ENCODE measurements at places on chromosomes 3 and 15.

DNA sequence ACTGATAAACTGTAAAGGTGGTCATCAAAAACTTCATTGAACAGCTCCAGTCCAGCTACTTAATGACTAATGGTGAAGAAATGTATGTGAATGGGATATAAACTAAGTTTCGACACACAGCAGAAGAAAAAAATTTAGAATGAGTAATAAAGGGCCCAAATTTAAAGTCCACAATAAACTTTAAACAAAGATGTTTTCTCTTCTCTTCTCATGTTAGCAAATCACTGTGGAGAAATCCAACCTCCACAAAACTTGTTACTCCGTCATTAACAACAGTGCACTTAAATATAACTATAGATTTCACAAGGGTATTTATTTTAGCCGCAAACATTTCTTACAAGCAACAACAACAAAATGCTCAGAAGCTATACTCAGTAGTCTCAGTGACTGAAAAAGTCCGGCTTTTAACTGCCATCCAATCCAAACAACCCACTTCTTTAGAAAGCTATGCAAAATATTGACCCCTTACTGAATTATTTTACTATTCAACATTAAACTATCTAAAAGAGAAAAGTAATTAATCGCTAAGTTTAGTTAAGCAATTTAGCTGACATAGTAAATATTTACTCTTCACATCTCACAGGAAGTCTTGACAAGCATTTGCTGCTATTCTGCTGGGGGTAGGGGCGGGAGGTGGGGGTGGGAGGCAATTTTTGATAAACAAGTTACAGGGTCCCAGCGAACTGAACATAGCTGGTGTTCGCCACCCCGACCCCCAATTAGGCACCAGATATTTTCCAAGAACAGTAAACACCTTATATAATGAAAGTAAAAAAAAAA lies 2.4 kb downstream of the IGF2BP2 start:
- no peak for DNase-seq

DNA sequence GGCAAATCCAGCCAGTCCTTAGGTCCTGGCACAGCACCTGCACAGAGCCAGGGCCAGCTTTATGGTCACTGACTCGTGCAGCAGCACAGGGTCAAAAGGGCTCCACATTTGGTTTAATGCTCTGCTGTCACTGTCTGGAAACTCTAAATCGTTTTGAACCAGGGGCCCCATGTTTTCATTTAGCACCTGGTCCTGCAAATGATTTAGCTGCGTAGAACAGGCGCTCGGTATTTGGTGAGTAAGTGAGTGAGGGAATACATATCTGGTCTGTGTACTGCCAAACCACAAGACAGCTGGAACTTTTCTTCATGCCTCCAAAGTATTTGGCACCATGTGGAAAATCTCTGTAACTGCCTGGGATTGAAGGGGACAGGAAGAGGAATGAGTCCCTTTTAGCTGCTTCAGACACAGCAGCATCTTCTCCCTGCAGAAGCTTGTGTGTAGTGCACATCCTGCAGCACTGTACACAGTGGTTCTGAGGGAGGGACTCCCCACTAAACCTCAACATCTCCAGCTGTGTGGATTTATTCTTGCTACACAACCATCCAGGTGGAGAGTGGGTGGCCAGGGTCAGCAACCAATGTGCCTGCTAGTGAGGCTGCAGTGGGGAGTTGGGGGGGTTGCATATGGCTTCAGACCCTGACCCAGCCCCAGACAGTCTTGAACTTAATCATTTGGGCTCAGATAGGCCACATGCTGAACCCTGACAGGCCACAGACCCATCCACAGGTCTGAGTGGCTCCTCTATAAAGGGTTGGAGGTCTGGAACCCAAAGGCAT lies 1.1 kb downstream of the SH2D7 start:
- DNase-seq: no peak

DNA sequence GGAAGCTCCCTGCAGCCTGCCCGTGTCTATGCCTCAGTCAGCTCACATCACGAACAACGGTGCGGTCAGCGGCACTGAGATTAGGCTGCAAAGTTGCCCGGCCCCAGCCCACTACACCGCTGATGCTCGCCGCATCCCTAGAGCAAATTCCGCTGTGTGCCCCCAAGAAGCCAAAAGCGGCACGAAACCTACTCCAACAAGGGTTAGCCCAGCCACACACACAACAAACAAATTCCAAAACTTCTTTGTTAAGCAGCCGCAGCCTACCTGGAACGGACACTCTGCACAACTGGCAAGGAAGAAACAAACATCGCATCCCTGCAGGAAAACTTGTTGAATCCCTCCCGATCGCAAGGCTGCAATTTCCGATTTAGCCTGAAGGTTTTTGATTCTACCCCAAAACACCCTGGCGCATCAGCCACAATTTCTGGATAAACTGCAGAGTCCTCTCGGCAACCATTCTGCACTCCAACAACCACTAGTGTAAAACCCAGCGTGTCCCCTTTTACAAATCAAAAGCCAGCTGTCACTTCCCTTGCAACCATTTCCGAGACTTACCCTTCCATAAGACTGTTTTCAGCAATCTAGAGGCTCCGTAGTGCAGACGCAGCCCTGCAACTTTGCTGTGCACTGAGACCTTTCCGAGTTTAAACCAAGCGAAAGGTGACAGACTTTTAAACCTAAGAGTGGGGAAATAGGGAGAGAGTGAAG lies 449 bp downstream of the ROBO1 start:
- DNase-seq: no peak

DNA sequence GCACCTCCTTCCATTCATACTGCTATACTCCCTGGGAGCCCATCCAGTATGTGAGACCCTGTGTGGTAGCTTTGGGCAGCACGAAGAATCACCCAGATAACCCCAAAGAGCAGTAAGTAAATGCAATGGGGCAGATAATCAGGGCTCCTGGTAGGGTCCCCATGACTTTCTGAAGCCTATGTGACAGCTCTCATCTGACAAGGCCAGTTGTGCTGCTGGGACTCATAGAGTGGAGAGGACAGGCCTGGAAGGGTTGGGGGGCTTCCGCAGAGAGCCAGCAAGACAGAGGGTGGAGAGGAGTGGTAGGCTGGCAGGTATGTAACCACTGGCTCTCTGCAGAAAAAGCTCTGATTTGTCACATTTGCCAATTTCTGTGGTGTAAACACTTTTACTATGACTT lies 3.2 kb upstream of the SLC6A20 start:
- DNase-seq: no peak

DNA sequence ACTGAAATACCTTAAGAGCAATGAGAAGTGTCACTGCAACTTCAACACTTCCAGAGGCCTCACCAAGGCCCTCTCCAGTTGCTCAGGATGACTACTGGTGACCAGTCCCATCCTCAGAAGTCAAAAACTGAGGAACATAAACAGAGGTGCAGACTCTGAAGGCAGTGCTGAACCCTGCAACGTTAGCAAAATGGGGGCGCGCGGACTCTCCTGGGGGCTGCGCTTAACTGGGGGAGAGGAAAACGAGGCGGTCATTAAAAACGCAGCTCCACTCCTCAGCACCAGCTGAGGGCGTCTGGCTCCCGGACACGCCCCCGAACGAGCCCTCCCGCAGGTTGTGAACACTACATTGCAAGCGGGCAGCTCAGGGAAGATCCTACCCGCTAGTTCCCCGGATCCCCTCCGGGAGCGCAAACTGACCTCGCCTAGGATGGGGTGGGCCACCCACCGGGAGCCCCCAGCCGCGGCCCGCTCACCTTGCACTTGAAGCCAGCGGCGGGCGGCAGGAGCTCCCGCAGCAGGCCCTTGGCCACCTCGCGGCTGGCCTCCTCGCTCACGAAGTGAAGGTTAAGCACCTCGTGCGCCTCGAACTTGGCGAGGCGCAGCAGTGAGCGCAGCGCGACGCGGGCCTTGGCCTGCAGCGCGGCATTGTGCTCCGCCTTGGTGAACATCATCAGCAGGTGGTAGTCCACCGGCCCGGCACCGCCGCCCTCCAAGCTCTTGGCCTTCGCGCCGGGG lies 711 bp downstream of the XXYLT1 start:
- no peak for DNase-seq

DNA sequence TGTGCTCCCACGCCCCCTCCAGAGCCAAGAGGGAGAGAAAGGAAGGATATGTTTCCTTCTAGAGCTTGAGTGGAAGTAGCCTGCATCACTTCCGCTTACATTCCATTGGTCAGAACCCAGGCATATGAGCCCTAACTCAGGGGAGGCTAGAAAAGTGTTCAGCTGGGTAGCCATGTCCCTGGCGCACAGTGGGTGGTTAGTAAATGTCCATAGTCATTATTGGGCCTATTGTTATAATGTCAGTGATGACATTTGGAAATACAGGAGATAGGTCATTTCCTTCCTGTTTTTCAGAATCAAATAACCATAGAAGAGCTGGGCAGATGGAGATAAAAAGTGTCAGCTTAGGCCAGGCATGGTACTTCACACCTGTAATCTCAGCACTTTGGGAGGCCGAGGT lies 27.3 kb downstream of the CD276 start:
- DNase-seq: no peak

GRCh38 chr3:98746122-98746521 lies 17.0 kb upstream of the ST3GAL6 start:
- DNase-seq: no peak

DNA sequence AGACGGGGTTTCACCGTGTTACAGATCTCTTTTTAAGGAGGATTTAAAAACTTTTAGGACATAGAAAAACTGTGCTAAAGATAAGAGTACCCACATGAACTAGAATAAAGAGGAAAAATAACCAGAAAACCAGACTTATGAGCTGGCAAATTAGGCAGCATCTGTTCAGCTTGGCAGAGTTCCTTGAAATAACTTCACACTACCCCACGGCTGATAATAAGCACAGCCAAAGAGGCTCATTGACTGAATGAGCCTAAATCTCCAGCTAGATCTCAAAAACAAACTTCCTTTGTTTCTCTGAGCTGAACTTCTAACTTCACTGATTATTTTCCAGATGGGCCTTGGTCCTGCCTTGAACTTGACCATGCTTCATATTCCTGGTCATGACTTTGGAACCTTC lies 26.7 kb upstream of the PIK3R4 start:
- DNase-seq: no peak

DNA sequence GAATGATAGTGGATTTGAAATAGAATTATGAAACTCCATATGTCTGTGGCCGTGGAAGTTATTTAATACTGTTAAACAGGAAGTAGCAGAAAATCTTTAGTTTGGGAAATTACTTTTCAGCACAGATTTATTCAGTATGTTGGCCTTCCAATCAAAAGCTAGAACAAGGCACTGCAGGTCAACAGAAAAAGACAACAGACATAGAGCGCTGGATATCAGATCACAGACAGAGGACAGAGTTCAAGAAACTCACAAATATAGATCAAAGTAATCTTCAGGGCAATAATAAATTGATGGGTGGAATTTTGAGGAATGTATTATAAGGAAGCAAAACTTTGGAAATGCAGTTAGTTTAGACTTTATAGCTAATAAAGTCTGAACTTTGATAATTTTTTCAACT lies 159.5 kb upstream of the TMCO5A start:
- DNase-seq: no peak

DNA sequence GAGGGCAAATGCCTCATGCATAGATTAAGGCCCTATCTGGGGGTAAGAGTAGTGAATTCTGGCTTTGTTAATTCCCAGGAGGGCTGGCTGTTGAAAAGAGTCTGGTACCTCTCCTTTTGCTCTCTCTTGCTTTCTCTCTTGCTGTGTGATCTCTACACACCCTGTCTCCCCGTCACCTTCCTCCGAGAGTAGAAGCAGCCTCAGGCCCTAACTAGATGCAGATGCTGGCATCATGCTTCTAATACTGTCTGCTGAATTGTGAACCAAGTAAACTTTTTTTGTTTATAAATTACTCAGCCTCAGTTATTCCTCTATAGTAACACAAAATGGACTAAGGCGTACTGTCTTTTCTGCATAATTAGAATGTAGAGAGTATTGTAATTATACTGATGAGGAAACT lies 908.1 kb downstream of the DIPK2A start:
- DNase-seq: no peak

GRCh38 chr15:90002428-90002844 lies 1.3 kb downstream of the ZNF710 start:
- no peak for DNase-seq

- no peak for DNase-seq
Observed at GRCh38 chr15:41671656-41672648, 11.7 kb downstream of the MGA start.

DNA sequence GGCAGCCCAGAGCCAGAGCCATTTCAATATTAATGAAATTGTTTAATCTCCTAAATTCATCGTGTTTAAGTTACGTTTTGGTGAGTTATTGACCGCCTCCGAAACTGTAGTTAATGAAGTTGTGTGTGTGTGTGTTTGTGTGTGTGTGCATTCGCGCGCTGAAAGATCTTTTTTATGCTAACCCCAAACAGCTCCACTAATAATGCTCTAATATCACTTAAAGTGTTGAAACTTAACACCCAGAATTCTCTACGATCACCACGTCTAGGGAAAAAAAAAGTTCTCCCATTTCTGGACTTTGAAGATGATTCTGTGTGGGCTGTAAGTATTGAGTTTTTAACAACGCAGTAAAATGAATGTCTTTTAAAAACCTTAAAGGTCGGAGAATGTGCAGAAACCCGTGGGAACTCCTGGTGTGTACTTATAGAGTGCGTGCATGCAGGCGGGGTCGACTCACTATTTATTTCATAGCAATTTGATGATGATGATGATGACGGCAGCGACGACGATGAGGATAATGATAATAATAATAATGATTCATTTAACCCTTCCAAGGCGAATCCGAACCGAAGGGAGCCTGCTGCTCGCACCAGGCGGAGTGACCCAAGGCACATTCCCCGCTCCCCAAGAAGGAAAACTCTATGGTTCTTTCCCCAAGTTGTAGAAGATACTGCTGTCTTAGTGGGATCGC lies 1.4 kb upstream of the FOXB1 start:
- DNase-seq: no peak

GRCh38 chr3:1082108-1082507 lies 10.7 kb upstream of the CNTN6 start:
- peak; percentile 3 for DNase-seq

GRCh38 chr15:58513008-58513407 lies 81.2 kb downstream of the LIPC start:
- DNase-seq: no peak

- no peak for DNase-seq
Observed at GRCh38 chr3:148839805-148840204, 12.2 kb downstream of the CPB1 start.

GRCh38 chr3:40657623-40658022 lies 132.9 kb downstream of the ZNF621 start:
- DNase-seq: no peak

GRCh38 chr15:88118741-88119140 lies 137.8 kb downstream of the NTRK3 start:
- no peak for DNase-seq

DNA sequence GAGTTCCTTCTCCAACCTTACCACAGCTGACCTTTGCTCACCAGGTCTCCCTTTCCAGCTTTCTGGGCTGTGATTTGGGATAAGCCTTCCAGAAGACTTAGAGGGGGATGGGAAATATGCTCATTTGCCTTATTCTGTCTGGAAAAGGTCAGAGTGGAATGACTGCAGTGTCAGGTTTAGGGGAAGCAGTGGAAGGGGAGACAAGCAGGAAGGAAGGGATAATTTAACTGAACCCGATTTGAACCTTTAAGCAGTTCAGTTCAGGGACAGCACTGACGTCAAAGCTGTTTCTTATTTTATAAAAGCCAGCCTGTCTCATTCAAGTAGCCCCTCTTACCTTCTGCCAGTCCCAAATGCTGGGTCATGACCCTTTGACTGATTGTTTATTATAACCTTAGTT lies 418.4 kb upstream of the RARB start:
- no peak for DNase-seq

Measured in NCI-H1048 (cell line).